ENCODE measurements at places on chromosomes 2 and 18.

GRCh38 chr2:68921646-68922045, 31.0 kb downstream of the GKN2 start:
- no peak for DNase-seq

GRCh38 chr2:112728378-112729175, 7.8 kb downstream of the NT5DC4 start:
- DNase-seq, result no peak

DNA sequence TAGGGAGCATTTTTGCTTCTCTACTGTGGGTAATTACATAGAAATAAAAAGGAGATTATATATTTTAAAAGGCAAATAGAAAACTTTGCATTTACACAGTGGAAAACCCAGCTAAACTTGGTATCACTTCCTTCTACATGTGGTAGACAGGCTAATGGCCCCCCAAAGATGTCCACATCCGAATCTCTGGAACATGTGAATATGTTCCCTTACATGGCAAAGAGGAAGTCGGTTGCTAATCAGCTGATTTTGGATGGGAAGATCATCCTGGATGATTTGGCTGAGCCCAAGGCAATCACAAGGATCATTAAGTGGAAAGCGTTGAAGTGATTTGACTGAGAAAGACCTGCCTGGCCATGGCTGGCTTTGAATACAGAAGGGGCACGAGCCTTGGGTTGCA, 26.2 kb downstream of the CREG2 start:
- no peak for DNase-seq

- no peak for DNase-seq
Observed at GRCh38 chr2:15953147-15953630, 12.8 kb downstream of the MYCN start.

- DNase-seq, result no peak
Observed at GRCh38 chr2:11377928-11378545, 33.6 kb upstream of the ROCK2 start.

DNA sequence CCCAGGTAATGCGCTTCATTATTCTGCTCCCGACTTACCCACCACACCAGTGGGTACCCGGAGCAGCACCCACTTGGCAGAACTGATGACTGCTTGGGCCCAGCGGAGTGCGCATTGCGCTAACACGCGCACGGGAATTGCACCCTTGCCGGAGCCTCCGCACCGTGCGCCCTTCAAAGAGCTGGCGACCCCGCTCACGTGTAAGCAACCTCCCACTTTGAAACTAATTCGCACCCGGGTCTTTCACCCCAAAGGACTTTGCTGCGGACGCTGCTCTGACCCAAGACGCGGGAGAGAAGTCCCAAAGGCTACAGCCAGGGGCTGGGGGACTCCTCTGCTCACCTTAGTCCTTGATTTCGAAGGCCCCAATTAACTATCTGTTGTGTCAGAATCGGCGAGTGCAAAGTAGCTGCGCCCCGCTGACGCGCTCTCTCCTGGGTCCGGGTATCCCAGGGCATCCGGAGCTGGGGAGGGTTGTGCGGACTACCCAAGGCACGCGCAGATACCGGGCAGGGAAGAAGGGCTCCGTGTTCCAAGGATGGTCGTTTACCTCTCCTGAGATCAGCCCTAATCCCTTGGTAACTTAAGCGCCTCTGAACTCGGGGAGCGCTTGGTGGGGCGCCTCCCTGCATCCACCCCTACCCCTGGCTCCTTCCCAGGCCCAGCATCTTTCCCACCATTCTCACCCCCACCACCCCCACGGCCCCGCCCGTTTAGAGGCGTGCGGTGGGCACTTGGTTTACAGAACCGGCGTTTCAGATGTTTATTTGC, 13.1 kb upstream of the SATB2 start:
- no peak for DNase-seq

- DNase-seq, result no peak
Observed at GRCh38 chr2:119491776-119492525, 32.3 kb downstream of the SCTR start.

GRCh38 chr2:234137400-234138014, 87.0 kb downstream of the SPP2 start:
- DNase-seq, result no peak

DNA sequence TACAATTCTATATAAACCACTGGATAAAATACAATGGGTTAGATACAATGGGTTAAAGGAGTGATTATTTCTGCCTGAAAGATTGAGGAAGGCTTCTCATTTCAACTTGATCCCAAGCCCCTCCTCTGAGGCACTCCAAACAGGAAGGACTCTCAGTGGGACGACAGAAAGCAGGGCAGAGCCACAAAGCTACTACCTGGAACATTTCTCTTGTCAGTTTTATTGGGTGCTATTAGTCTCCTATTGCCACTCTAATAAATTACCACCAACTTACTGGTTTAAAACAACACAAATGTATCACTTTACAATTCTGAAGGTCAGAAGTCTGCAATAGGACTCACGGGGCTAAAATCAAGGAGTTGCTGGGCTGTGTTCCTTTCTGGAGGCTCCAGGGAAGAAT, 146.7 kb downstream of the MREG start:
- no peak for DNase-seq

- DNase-seq, result no peak
Observed at GRCh38 chr18:62500966-62501591, 21.7 kb upstream of the ZCCHC2 start.

DNA sequence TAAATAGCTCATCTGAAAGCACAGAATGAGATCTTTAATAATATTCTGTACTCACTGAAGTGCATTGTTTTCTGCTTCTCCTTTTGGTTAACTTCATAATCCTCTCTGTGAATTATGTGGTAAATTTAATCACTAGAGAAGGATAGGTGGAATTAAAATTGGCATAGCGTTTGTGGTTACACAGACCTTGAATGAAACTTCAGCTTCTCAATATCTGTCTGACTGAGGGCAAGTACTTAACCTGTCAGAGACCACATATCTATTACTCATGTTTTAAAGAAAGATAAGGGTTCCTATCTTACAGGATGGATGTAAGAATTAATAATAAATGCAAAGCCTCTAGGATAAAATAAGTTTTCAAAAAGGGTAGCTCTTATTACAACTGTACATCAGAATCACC, 861.8 kb downstream of the TRIB2 start:
- no peak for DNase-seq

DNA sequence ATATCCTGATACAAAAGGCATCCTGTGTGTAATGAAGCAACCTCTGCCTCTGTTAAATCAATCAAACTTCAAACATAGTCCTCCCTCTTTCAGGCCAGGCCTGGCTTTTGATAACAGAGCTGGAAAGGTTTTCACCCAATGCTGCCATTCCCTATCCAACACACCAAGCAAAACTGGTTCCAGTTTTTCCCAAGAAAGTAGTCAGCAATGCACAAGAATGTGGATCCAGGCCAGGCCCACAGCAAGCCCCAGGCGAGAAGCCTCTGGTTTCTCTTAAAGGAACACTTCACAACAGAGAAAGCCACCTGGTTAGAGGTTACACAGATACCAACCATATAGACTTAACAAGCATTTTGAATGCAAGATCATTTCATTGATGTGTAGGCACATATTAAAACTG, 49.2 kb upstream of the CCDC150 start:
- DNase-seq, result peak; percentile 8

DNA sequence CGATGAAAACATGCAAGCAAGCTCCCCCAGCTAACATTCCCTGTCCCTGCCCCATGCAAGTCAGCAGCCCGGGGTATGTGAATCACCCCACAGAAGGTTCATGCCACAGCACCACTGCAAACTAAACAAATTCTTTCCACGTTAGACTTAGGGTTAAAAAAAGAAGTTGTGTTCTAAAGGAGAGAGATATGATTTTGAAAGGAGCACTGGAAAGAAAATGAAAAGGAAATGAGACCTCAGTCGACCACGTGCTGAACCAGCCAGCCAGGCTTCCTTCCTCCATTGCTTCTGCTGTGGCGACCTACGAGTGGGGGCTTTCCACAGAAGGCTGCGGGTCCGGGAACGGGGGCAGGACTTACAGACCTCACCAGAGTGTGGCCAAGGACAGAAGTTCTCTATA, 52.0 kb downstream of the ARL4C start:
- no peak for DNase-seq

DNA sequence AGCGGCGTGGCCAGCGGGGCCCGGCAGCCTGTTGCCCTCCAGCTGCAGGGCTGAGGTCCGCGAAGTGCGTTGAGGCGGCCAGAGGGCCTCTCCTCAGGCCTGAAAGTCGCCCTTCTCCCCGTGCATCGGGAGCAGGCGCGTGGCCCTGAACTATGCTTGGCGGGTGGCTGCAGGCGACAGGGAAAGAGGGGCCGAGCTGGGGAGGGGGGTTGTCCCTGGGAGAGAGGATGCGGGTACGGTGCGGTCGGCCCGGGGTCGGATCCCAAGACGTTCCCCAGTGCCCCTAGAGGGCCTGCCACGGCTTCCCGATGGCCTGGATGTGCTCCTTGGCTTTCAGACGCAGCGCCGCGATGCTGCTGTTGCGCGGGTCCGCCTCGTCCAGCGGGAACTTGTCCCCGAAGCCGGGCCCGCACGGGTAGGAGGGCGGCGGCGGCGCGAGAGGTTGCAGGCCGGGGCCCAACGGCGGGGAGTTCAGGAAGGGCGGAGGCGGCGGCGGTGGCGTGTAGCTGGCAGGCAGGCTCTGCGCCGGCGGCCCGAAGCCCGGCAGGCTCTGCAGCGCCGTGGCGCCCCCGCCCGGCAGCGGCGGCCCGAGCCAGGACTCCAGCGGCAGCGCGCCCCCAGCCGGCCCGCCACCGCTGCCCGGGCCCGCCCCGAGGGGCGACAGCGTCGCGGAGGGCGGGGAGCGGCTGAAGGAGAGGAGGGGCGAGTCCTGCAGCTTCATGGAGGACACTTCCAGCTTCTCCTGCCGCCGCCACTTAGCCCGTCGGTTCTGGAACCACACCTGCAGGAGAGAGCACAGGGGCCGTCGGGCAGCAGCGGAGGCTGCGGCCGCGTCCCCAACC, 4.3 kb downstream of the RAX start:
- peak; percentile 58 for DNase-seq

- no peak for DNase-seq
Observed at GRCh38 chr2:196555726-196556125, 83.8 kb upstream of the CCDC150 start.

GRCh38 chr2:111117598-111118480, 2.9 kb upstream of the BCL2L11 start:
- DNase-seq, result no peak

- no peak for DNase-seq
Observed at GRCh38 chr2:19819097-19820065, 82.4 kb downstream of the TTC32 start.

DNA sequence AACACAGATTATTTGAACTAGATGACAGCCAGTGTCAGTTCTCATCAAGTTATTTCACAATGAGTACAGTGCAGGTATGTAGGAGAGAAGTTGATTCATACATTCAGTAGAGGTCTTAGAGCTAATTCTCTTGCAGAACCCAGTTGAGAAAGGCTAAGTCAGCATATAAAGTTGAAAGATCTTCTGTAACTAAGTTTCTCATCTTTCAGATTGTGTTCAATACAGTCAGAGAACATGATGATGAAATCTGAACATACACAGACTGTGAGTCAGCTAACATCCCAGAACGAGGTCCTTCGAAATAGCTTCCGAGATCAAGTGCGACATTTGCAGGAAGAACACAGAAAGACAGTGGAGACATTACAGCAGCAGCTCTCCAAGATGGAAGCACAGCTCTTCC, 41.9 kb upstream of the LIMS1 start:
- DNase-seq, result no peak

- DNase-seq, result no peak
Observed at GRCh38 chr2:42925742-42926433, 133.5 kb upstream of the HAAO start.

DNA sequence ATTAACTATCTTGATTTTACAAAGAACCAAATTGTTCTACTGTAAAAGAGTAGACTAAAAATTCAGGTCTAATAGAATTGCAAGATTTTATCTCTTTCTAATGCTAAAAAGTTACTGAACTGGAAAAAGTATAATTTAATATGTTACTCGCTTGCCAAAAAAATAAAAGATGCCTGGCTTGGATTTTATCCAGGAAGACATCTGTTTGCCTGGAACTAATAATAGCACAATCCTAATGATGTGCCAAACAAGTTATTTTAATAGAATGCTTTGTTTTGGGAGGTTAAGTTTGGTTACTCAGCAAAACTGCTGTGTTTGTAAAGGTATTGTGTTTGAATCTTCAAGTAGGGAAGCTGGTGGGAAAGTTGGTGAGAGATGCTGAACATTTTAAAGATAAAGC, 19.4 kb upstream of the ZSWIM2 start:
- DNase-seq, result no peak

GRCh38 chr18:53944721-53945120, 279.7 kb downstream of the MBD2 start:
- DNase-seq, result no peak

DNA sequence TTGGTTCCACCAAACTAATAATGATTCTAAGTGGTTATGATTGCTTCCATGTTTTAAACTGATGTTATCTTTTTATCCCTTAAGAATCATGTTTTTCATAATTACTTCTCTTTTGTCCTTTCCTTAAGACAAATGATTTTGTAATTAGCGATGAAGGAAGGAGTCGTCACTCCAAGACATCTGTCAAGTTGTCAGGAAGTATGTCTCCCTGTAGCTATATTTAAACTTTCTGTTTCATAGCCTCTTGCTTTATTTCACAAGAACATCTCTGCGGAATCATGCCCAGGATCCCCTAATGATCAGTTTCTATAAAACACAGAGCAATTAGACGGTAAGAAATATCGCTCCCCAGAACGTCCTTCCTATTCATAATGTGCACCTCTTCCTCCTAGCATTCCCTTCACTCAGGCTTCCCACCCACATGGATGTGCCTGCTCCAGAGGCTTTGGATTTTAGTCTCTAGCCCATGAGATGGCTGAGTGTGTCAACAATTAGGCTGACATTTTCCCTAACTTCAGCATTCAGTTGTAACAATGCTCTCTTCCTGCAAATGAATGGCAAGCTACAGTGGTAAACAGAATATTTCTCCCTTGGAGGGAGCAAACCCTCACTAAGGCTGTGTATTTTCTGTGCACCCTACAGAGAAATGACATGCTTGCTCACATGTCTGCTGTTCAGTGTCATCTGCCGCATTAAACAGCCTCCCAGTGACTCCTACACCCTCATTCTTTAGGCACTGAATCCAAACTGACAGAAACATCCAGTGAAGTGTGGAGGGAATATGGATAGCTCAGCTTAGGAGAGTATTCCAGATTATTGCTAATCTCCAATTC, 879.6 kb upstream of the CELF4 start:
- no peak for DNase-seq

DNA sequence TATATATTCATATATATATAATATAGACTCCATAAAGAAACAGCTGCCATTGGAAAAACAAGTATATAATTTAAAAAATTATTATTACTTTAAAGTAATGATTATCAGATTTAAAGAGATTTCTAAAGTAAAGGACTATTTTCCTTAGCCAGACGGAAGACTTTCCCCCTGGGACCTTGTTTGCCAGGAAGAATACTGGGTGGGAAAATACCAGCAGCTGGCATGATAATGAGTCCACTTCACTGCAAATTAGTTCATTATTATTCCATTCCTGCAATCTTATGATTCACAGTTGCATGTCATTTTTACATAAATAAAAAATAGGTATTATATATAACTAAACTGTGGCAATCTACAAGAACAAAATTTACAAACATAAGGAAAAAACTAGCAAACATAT, 339.8 kb upstream of the CDH7 start:
- no peak for DNase-seq
